Psoas muscle (tissue), 8 donors: ENCODE measurements at places on chromosomes 11 and 22.

- no peaks in the 10 kb centered on the region for H3K27me3 ChIP-seq
- peak overlapping the region; percentile 51 for H3K27ac ChIP-seq
- no peaks in the 10 kb centered on the region for H3K36me3 ChIP-seq
- H3K4me1 ChIP-seq: no peaks in the 10 kb centered on the region
- no peak for DNase-seq
Observed at GRCh38 chr11:115707180-115707905, 203.1 kb upstream of the CADM1 start.

DNA sequence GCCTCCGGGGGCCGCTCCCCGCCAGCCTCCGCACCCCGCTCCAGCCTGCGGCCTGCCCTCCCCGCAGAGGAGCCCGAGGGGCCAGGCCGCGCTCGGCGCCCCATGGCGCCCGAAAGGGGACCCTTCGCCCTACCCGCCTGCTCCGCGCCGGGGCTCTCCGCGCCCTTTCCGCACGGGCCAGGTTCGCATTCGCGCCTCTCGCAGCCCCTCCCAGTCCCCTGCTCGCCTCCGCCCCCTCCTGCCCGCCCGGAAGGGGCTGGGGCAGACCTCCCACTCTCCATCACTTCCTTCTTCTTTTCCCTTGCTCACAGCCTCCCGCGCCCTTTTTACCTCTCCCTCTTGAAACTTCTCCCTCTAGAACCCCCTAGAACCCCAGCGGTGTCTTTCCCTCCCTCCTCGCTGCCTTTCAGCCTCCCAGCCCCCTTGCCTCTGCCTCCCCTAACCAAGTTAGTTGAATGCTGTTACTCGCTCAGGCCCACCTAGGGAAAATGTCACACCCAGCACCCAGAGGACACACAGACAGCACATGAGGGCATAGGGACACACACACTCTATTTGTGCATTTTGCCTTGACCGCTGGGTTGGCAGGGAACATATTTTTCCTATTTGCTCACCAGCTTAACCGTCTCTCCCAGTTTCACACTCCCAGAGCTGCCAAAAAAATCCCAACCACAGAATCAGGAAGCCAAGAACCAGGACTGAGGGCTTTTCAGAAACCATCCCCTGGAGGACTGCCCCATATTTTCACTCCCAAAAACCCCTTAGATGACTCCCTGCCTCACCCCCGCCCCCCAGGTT is at the start of gene SLC43A3:
Gene SLC43A3 (minus strand): TSS at position 193 of the 798 bp plus-strand sequence. CDS start 949 bp downstream, outside the sequence.
- peak within 1 kb of the TSS; percentile 66 for H3K4me3 ChIP-seq
- H3K27ac ChIP-seq: peak within 1 kb of the TSS; percentile 84
- H3K27me3 ChIP-seq: peaks cover 33% of the 10 kb centered on the region
- no peaks in the 10 kb centered on the region for H3K36me3 ChIP-seq

GRCh38 chr11:68841718-68842426 is at the start of gene CPT1A:
TSS of gene CPT1A (minus strand) at chr11:68841916. CDS start at chr11:68815474, 26,442 bp downstream.
- H3K4me3 ChIP-seq: peak within 1 kb of the TSS; percentile 80
- H3K4me1 ChIP-seq: peaks cover 35% of the 10 kb centered on the region
- no peaks in the 10 kb centered on the region for H3K36me3 ChIP-seq
- H3K27ac ChIP-seq: peak within 1 kb of the TSS; percentile 94
- DNase-seq: peak; percentile 85
- no peaks in the 10 kb centered on the region for H3K27me3 ChIP-seq

GRCh38 chr11:40129266-40129665 is 1330.2 kb downstream of the LRRC4C start:
- no peaks in the 10 kb centered on the region for H3K4me1 ChIP-seq
- H3K4me3 ChIP-seq: no peak overlapping the region
- no peaks in the 10 kb centered on the region for H3K36me3 ChIP-seq

- no peaks in the 10 kb centered on the region for H3K27me3 ChIP-seq
- H3K4me1 ChIP-seq: no peaks in the 10 kb centered on the region
- H3K4me3 ChIP-seq: no peak overlapping the region
- no peak for DNase-seq
- H3K36me3 ChIP-seq: no peaks in the 10 kb centered on the region
- no peak overlapping the region for H3K27ac ChIP-seq
Observed at GRCh38 chr11:131561501-131561900, 191.1 kb downstream of the NTM start.

- no peak overlapping the region for H3K4me3 ChIP-seq
- DNase-seq: no peak
- H3K4me1 ChIP-seq: no peaks in the 10 kb centered on the region
- H3K27ac ChIP-seq: no peak overlapping the region
- no peaks in the 10 kb centered on the region for H3K27me3 ChIP-seq
Observed at GRCh38 chr11:108729227-108729871, 64.5 kb downstream of the DDX10 start.

- no peak for DNase-seq
- no peaks in the 10 kb centered on the region for H3K4me1 ChIP-seq
- no peaks in the 10 kb centered on the region for H3K36me3 ChIP-seq
Observed at GRCh38 chr11:40139066-40139465, 1320.4 kb downstream of the LRRC4C start.

DNA sequence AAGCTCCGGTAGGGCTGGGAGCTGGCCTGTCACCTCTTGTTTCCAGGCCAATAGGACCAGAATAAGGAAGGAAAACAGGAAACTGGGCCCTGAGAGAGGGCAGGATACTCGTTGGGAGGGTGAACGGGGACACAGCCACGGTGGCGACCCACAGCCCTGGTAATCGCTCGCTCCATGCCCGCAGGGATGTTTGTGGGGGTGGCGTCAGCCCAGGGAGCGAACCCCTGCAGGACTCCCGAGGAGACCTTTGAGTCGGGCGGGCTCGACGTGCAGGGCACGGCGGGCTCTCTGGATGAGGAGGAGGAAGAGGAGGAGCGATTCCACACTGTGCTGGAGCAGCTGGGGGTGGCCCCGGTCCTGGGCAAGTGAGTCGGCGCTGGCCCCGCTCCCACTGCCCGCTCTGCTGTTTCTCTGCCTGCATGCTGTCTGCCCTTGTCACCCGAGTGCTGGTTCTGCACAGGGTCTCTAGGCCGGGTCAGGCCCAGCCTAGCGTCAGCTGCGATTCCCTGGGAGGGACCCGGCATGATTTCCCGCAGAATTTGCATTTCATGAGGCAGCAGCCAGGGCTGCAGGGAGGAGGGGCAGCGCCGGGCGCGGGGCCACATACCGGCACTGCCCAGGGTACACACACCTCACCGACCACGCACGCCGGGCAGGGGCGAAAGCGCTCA is 1.6 kb downstream of the CRACR2B start:
- H3K4me3 ChIP-seq: peak overlapping the region; percentile 57
- peak overlapping the region; percentile 37 for H3K27ac ChIP-seq
- no peaks in the 10 kb centered on the region for H3K27me3 ChIP-seq
- DNase-seq: no peak
- peaks cover 14% of the 10 kb centered on the region for H3K36me3 ChIP-seq

GRCh38 chr22:37053310-37054055 is 1.9 kb downstream of the KCTD17 start:
- H3K27ac ChIP-seq: no peak overlapping the region
- H3K27me3 ChIP-seq: peaks cover 6% of the 10 kb centered on the region
- no peaks in the 10 kb centered on the region for H3K4me1 ChIP-seq
- no peak for DNase-seq
- no peak overlapping the region for H3K4me3 ChIP-seq
- no peaks in the 10 kb centered on the region for H3K36me3 ChIP-seq

GRCh38 chr22:32494971-32495370 is 20.4 kb downstream of the FBXO7 start:
- no peaks in the 10 kb centered on the region for H3K4me1 ChIP-seq
- H3K27ac ChIP-seq: no peak overlapping the region
- no peaks in the 10 kb centered on the region for H3K27me3 ChIP-seq
- DNase-seq: no peak

- no peak overlapping the region for H3K27ac ChIP-seq
- no peak for DNase-seq
- no peaks in the 10 kb centered on the region for H3K36me3 ChIP-seq
Observed at GRCh38 chr11:82038154-82038553, 695.5 kb downstream of the FAM181B start.

DNA sequence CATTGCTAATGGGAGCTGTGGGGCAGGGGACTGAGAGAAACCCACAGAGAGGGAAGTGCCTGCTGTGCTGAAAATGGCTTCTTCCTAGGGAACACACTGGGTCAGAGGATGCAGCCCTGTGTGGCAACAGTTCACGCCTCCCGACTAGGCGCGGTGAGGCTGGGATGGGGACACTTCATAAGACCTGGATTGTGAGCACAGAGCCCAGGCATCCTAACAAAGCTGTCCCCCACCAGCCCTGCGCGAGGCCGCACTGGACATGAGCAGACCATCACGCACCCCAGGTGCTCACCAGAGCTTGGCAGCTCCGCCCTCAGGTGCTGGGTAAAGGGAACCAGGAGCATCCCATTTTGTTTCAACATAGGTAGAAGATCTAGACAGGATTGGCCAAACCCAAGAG is 1.8 kb upstream of the KRTAP5-4 start:
- H3K27me3 ChIP-seq: peaks cover 17% of the 10 kb centered on the region
- H3K36me3 ChIP-seq: no peaks in the 10 kb centered on the region
- no peak overlapping the region for H3K27ac ChIP-seq

DNA sequence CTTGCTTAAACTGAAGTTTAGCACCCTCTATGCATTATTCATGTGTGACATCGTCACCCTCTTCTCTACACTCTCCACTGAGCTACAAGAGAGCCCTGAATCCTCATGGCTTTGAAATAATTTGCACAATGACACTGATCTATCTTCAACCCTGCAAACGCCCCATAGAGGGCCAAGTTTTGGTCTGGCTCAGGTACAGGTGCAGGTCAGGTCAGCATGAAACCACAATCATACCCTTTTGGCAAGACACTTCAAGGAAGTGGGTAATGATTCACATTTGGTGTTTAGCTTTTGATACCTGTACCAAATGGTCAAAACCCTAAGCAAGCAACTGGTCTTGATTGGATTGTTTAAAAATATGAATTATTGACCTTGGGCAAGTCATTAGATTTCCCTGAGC is 122.2 kb upstream of the CADM1 start:
- no peak overlapping the region for H3K27ac ChIP-seq
- H3K36me3 ChIP-seq: no peaks in the 10 kb centered on the region
- H3K4me1 ChIP-seq: peaks cover 17% of the 10 kb centered on the region
- H3K4me3 ChIP-seq: no peak overlapping the region

DNA sequence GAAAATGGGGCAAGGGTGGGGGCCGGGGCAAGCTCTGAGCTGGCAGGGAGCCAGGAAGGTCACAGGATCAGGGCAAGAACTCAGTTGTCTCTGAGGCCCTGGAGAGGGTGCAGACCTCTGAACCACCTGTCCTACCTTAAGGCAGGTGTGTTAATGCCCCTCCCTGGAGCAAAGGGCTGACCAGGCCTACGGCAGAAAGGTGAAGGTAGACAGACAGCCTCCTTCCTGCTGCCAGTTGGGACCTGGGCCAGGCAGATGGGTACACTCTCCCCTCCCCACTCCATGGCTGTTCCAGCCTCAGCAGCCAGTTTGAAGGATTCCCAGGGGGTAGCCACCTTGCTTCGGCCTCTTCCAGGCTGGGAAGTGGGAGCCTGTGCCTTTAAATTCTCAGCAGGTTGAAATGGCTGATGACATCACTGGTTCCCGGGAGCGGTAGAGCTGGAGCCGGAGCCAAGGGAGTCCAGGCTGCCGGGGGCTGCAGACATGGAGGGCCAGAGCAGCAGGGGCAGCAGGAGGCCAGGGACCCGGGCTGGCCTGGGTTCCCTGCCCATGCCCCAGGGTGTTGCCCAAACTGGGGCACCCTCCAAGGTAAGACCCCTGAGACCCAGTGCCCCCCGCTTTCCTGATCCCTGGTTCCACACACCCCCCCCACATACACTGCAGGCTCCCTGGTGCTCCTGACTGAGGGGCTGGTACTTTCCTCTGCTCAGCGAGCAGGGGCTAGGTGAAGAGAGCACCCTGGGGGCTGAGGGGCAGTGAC is at the start of gene INPP5J:
Gene INPP5J (plus strand): TSS at position 435 of the 760 bp plus-strand sequence. CDS start 49 bp downstream, at position 484.
- no peak for DNase-seq
- H3K36me3 ChIP-seq: no peaks in the 10 kb centered on the region
- H3K4me3 ChIP-seq: peak within 1 kb of the TSS; percentile 63

- no peaks in the 10 kb centered on the region for H3K36me3 ChIP-seq
- DNase-seq: no peak
- H3K4me3 ChIP-seq: no peak overlapping the region
- H3K27me3 ChIP-seq: no peaks in the 10 kb centered on the region
Observed at GRCh38 chr11:121540627-121541026, 87.9 kb upstream of the SORL1-AS1 start.

DNA sequence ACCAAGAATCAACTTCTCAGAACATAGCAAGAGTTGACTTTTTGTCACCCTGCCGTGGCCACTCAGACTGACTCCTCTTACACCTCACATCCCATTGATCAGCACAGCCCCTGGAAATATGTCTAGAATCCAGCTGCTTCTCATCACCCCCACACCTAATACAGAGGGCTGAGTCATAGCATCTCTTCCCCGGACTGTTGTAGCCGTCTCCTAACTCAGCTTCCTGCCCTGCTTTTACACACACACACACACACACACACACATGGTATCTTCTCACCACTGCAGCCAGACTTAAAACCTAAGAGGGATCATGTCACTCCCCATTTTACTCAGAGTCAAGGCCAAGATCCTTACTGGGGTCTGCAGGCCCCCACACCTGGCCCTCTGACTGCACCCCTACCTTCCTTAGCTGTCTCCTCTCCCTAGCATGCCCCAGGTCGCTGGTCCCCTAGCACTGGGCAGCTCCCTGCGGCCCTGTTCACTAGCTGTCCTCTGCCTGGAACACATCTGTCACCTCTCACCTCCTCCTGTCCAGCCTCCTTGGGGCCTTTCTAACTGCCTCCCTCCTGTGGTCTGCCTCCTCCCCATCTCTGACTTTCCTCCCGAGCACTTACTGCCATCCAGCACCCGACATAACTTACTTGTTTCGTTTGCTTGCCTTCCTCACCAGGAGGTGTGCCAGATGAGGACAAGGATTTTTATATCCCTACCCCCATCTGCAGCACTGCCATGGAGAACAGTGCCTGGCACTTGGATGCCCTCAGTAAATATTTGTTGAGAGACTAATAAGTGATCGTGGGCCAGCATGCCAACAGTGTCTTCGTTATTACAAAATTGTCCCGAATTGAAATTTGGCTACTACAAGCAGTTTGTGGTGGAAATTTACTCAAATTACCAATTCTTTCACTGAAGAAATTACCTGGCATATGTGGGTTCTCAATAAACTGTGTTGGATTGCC is 61.9 kb downstream of the BMAL1 start:
- H3K4me3 ChIP-seq: no peak overlapping the region
- H3K36me3 ChIP-seq: no peaks in the 10 kb centered on the region
- no peaks in the 10 kb centered on the region for H3K27me3 ChIP-seq
- H3K27ac ChIP-seq: peak overlapping the region; percentile 38
- DNase-seq: no peak
- peaks cover 50% of the 10 kb centered on the region for H3K4me1 ChIP-seq
